Stimulated activated CD4-positive, alpha-beta T cell treated with anti-CD3 and anti-CD28 coated beads, Interleukin-1b, Interleukin-23, amount 100 ng/mL, for 48 hours (primary cell): ENCODE measurements at places on chromosomes 3 and 15.
A peak's percentile ranks its signal among the peaks of the same experiment; 100 is the strongest.

GRCh38 chr15:55194256-55194655 is 2.5 kb downstream of the RSL24D1 start:
- no peak for DNase-seq

DNA sequence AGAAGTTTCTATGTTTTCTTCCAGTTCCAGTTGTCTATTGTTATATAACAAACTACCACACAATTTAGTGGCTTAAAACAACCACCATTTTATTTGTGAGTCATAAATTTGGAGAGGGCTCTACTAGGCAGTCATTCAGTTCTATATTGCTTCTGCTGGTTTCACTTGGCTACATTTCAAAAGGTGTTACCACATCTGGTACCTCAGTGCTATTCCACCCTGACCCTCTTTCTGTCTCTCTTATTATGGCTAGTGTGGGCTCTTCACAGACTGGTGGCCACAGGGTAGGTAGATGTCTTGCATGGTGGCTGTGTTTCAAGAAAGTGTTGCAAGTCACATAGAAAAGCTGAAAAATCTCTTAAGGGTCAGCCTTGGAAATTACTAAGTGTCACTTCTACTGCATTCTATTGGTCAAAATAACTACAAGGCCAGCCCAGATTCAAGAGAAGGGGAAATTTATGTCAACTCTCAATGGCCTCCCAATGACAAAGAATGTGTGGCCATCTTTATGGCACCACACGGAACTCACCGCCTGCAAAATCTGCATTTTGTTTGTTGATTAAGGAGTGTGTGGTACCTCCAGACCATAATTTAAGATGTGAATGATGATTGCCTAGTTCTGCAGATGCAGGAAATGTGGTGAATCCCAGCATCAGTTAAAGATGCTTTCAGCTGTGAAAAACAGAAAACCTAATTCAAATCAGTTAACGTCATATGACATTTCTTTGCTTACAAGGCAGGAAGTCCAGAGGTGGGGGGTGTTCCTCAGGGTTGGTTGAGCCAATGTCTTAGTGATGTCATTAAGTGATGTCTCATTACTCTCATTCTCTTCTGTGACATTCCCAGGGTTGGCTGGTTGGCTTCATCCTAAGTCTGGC is 105.8 kb upstream of the RASGRP1 start:
- DNase-seq: peak; percentile 74

GRCh38 chr15:55514414-55514850 is 6.4 kb upstream of the DNAAF4 start:
- no peak for DNase-seq

GRCh38 chr3:14647976-14648955 is 3.3 kb upstream of the CCDC174 start:
- DNase-seq: no peak

GRCh38 chr3:138371070-138371965 is 22.9 kb downstream of the MRAS start:
- no peak for DNase-seq

DNA sequence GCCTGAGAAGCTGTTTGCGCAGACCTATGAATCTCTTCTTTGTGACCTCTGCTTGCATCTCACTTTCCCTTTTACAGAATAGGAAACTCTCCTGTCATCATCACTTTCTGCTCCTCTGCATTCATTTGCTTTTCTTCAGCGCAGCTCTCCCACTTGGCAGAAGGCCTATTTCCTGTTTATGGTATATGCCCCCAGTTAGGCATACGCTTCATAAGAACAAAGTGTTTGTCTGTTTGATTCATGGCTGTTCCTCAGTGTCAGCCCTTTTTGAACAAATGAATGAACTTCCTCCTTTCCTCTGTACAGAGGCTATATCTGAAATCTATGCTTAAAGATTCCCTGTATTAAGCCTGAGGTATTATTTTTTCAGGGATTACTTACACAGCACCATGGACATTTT is 1216.9 kb upstream of the GBE1 start:
- DNase-seq: no peak

DNA sequence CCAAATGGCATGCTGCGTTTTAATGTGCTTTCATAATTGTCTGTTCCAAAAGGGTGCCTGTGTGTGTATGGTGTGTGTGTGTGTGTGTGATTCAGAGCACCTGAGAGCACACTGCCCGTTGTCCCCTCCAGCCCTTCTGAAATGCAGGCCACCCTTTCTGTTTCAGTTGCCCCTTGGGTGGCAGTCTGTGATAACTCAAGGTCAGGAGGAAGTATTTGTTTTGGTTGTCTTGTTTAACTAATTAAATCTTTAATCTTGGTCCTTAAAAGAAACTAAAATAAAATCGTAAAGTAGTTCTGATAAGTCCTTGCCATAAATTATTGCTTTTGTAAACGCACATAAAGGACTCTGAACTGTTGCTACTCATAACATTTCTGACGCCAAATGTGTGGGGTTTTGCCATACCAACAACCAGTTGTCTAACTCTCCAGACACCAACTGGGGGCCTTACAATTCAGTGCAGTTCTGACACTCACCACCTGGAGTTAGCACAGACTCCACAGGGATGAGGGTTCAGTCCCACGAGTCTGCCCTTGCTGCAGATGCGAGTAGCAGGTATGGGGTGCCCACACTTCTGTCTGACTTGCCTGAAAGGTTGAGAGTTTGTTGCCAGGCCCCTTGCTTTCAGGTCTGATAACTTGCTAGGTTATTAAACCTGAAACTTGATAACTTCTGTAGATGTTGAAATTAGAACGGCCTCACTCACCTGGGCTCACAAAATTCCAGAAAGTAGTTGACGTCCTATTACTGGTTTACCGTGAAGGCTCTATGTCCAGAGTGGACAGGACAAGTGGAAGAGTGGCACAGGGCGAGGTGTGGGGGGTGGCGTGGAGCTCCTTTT is 157.3 kb downstream of the IGF1R start:
- DNase-seq: no peak

DNA sequence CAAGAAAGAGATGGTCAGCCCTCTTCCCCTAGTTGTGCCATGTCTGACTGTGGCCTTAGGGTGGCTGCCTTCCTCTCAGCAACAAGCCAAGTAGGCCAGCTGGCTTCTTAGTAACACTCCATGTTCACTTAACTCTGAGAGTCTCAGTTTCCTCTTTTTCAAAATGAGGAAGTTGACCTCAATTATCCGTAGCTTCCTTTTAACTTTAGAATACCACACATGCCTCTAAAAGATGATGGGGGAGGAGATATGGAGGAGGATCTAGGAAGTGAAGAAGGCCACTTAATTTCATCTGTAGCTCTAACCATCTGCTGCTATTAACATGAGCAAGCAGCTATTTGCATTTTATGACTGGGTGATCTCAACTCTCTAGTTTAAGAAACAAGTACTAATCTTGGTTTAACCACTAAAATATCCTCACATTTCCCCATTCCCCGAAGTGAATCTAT is 32.9 kb downstream of the CD200R1L start:
- DNase-seq: no peak

DNA sequence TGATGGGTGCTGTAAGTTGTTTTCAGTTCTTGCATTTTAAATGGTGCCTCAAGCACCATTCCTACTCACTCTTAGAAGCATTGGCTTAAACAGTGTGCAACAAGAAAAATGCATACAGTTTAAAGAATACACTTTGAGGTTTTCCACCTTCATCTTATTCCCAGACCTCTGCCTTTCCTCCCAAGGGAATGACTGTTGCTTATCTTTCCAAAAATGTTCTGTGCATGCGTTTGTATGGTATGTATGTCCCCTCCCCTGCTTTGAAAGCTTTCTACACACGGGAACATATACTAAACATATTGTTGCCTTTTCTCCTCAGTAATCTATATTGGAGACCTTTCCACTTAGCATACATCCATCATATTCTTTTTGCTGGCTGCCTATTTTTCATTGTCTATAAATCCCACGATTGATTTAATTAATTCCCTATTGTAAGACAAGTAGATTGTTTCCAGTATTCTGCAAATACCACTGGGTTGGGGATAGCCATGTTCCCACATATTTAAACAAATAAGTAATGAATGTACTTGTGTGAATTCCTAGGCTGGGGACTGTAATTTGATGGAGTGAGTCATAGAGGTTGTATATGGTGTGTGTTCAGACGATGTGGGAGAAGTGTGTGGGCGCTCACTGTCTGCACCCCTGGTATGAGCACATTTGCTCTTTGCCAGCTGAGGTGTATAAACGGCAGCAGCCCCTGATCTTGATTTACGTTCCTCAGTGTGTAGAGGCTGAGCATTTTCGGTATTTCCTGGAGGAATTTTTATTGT is 5.8 kb downstream of the TRAK1 start:
- no peak for DNase-seq

DNA sequence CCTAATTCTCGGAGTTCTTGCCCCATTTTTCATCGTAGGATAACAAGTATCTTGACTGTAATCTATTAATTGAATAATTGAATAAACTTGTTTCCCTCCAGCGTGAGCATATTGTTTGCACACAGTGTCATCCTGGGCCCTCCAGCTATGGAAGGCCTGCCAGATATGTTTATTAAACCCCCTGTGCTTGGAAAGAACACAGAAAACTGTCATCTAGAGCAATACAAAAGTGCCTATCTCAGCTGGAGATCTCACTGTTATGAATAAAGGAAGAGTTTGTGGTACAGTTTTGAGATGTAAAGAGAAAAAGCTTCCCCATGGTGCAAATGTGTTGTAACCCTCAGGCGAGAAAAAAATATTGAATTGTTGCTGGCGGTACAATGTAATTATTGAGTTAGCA is 405.9 kb downstream of the SOX2 start:
- no peak for DNase-seq

- no peak for DNase-seq
These were observed 170.2 kb downstream of the FNDC3B start for GRCh38 chr3:172209333-172210321.

DNA sequence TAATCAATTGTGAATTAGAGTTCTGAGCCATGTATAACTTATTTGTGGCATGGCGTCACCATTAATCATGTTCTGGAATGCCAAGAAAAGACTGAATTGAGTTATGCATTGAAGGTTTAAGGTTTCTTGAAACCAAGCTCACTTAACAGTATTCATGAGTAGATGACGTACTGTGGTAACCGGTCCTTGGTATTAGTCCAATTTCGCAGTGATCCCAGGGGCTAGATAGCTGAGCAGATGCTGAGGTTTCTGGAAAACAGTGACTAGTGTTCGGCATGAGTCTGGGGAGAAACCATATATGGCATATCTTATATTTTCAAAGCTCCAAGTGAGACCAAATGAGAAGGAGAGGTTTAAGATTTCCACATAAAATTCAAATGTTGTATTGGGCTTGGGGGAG is 218.3 kb upstream of the LYSMD4 start:
- no peak for DNase-seq

GRCh38 chr3:105399611-105400010 is 32.9 kb downstream of the ALCAM start:
- no peak for DNase-seq

DNA sequence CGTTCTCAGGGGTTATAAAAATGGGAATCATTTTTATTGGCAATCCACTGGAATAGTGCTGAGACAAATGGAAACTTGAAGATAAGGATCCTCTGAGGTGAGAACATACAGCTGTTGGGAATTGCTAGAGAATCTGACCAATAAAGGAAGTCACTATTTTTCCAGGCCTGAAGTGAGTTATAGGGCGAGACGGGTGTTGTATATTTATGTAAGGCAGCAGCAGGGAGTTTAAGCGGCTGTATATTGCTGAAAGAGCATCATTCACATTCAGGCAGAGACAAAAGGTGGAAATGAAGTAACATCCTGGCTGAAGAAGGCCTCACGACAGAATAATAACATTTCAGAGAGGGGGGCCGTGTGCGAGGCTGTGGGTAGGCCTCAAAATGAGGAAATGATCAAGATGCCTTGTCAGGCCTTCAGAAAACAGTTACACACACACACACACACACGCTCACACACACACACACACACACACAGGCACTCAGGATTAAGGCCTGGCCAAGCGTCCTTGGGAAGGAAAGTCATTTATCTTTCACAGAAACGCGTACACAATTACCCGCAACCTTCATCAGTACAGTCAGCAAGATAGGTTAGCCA is 964.9 kb upstream of the NR2F2 start:
- no peak for DNase-seq

DNA sequence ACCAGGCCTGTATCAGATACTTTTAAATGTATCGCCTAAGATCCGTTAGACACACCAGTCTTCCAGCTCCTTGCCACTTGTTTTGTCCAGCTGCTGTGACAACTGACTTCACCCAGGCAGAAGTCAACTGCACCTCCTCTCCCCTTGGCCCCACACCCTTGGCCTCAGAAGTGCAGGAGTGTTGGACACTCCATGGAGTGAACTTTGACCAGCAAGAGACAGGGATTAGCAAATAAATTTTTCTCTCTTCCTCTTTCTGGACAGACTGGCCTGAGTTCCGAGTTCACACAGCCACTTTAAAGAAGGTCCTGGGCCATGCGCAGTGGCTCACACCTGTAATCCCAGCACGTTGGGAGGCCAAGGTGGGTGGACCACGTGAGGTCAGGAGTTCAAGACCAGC is 2.9 kb upstream of the CLN6 start:
- DNase-seq: no peak

- no peak for DNase-seq
These were observed 15.1 kb downstream of the GRIP2 start for GRCh38 chr3:14524920-14525660.

DNA sequence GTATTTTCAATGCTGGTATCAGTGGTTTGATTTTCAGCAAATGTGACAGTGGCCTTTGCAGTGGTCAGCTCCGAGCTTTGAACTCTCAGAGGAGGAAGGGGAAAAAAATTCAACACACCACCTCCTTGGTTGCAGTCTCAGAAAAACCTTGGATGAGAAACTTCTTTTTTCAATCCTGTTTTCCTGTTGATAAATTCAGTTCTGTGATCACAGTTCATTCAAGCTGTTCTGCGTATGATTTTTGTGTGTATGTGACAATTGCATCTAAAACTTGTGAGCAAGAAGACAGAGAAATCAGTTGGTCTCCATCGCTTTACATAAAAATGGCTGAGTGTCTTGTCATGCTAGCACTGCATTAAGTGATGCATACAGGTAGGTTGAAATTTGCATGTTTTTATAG is 19.2 kb downstream of the ZBTB38 start:
- DNase-seq: no peak

- no peak for DNase-seq
These were observed 96.4 kb upstream of the SLCO2A1 start for GRCh38 chr3:134126153-134126552.

DNA sequence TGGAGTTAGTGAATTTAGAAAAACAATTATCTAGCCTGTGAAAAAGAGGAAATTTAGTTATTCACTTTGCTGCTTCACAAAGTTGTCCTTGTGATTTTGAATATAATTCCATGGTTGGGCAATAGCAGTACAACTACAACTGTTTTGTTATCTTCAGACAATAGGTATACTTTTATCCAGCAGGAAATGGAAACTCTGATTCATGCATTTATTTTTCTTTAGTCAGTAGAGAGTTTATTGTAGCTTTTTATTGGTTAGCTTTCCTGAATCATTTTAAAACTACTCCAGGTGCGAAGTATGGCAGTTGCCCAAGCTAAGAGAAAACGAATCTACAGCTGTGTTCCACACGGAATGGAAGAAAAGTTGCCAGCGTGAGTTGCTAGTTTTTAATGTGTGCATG is 80.3 kb downstream of the TM4SF4 start:
- no peak for DNase-seq

DNA sequence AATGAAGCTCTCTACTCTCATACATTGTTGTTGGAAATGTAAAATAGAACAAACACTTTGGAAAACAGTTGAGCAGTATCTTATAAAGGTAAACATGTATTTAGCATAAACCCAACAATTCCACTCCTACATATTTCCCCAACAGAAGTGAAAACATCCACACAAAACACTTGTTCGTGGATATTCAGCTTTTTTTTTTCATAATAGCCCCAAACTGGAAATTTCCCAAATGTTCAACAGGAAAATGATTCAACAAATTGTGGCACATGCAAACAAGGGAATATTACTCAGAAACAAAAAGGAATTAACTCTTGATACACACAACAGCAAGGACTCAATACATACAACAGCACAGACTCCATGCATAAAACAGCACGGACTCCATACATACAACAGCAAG is 28.5 kb downstream of the RFTN1 start:
- DNase-seq: no peak
